G401 (cell line): ENCODE measurements at places on chromosomes 2 and 18. TPM values are rescaled to one million over a fixed set of nuclear protein-coding genes. Genes with fewer than 3 reads are reported as not detected.

DNA sequence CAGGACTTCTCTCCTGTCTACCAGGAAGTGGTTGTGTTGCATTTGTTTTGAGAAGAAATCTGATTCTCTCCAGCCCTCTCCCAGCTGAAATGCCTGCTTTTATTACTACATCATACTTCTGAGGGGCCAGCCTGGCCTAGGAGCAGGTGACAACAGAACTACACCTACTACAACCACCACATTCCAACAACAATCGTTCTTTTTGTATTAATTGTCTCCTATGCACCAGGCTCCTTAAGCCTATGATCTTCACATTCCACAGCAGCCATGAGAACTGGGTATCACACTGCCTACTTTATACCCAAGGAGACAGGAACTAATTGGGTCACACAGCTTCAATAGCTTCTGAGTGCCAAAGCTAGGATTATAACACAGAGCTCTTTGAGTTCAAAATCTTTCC lies 167.7 kb downstream of the TDRD15 start:
- no peak for DNase-seq

GYPC gene
- 32.9 and 37.1 TPM in 2 replicates for total RNA-seq

- no peak for DNase-seq
Measured at GRCh38 chr2:46849046-46849715, 66.4 kb downstream of the MCFD2 start.

DNA sequence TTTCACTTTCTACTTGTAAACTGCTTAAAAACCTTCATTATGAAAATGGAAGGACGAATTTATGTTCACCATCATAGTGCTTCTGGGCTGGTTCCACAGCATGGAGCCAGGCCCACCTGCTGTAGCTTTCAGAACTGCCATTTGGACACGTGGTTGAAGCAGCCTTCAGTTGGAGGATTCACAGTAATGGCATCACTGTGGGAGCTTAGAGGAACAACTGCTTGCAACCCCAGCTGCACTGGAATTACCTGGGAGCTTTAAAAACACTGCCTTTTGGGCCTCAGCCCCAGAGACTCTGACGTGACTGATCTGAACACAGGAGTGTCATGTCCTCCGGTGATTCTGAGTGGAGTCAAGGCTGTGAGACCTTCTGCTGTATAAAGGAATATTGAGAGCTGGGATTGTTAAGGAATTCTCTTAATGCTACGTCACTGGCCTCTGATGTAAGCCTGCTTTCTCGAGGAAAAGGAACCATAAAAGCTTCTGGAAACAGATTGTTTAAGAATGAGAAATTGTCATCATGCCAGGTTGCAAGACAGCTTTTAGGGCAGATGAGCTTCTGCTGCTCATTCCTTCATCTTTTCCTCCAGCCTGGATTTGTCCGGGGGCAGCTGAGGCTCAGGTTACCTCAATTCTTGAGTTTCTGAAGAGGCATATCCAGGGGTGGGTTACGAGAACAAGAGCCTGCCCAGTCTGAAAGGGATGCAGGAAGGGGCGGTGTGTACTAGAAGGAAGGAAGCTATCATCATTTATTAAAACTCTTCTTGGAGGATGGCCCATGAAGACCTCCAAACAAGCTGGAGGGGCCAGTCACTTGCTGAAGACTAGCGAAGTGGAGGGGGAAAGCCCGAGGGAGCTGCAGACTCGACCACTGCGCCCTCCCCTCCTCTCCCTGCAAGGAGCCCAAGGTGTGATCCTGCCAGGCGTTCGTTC lies 1.3 kb upstream of the IL1R1 start:
- no peak for DNase-seq

DNA sequence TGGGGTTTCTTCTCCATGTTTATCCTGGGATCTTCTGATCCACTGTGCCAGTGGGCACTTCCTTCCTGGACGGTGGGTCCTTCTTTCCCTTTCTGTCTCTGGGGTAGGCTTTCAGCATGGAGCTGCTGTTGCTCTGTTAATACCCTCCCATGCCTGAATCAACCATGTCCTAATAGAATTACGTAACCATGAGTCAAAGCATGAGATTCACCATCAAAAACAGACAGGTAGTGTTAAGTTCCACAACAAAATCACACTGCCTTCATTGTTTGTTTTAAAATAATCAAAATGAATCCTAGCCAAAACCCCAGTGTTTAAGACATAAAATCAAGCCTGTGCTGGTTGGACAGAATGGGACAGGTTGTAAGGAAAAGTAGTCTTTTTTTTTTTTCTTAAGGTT lies 37.5 kb downstream of the GNAL start:
- DNase-seq: no peak

DCDC2C gene
- total RNA-seq: not detected in 2 replicates

DNA sequence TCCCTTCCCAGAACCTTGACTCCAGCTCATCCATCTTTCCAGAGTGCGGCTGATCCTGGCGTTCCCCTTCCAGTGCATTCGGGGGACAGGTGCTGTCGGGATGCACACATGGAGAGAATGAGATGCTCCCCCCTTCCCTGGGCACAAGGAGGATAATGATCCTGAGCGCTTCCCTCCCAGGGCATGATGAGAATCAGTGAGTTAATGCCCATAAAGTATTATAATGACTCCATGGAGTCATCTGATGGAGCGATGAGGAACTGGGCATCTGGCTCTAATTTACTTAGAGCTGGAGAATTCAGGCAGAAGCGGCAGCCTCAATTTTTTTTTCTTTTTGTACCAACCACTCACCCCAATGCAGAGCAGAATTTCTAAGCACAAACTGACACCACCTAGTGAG lies 79.6 kb upstream of the SKOR2 start:
- no peak for DNase-seq

- DNase-seq: peak; percentile 63
Measured at GRCh38 chr2:221572821-221573429, 821 bp upstream of the EPHA4 start.

- no peak for DNase-seq
Measured at GRCh38 chr2:9909106-9909505, 42.4 kb upstream of the GRHL1 start.

- no peak for DNase-seq
Measured at GRCh38 chr2:226862623-226863022, 26.8 kb downstream of the RHBDD1 start.

RPRM gene
- 76.1 and 102 TPM in 2 replicates for total RNA-seq

DNA sequence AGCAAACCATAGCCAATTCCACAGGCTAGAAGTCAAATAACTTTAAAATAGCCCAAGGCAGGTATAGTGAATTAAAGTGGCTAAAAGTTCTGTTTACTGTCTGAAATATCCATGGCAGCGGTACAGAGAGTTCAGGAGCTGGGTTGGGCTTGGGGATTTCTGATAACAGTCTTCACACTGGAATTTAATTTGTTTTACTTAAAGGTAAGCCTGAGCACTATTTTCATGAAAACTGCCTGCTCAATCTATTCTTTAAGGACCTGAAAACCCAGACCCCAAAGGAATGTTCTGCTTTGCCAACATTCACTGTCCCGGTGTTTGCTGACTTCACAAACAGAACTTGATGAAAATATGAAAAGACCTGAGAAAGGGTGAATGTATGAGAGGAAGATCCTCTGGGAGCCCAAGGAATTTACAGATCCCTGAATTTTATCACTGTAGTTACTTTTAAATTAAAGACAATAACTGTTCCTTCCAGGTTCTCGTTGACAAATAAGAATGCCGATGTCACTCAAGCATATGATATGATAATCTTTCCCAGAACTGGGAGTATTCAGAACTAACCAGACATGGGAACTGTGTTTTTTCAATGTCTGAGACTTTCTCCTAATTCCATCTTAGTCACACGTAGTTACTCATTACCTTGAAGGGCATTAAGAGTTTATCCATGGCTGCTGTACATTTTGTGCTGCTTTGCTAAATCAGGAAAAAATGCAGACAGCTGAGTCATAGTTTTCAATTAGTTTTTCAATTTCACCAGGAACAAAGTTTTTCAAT lies 28.3 kb upstream of the ITGB6 start:
- no peak for DNase-seq

HNRNPA3 gene
- total RNA-seq: 30.9 and 48.1 TPM in 2 replicates

- peak; percentile 78 for DNase-seq
Measured at GRCh38 chr18:55287149-55287806, 300.7 kb downstream of the TCF4 start.

- DNase-seq: no peak
Measured at GRCh38 chr2:38301969-38302702, 74.9 kb downstream of the ATL2 start.

DNA sequence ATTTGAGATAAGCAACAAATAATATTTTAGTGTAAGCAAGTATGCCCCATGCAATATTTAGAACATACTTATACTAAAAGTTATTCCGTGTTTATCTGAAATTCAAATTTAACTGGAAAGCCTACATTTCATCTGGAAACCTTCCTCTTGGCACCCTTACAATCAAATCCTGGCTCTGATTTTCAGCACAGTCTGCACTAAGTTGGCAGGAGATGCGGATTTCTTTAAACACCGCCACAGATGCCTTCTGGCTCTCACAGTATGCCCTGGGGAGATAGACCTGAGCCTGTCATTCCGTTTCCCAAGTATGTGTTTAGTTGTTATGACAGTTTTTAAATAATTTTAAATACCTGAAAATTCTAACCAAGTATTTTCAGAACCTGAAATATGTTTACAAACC lies 7.3 kb upstream of the MLPH start:
- peak; percentile 85 for DNase-seq

FSIP2 gene
- not detected in 2 replicates for total RNA-seq

- DNase-seq: peak; percentile 46
Measured at GRCh38 chr2:111905990-111906735, 7.8 kb downstream of the MERTK start.

- DNase-seq: no peak
Measured at GRCh38 chr2:207045531-207045930, 106.2 kb downstream of the CPO start.

SERPINB3 gene
- not detected in 2 replicates for total RNA-seq

DNA sequence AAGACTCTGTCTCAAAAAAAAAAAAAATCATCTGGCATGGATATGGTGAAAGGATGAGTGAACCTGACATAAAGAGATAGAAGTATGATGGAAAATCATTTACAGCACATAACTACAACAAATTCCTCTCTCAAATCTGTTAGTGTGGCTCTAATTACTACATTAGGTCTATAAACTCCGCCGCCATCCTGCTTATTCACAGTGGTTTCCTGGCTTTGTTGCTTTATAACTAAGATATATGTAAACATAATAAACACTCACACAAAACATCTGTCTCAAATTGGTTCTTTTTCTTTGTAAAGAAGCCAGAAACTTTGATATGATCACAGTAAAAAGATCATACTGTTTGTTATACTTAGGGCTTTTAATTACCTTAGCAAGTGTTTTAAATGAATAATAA lies 412.6 kb upstream of the FAM98A start:
- no peak for DNase-seq

- DNase-seq: peak; percentile 75
Measured at GRCh38 chr2:204315236-204315662, 230.0 kb upstream of the PARD3B start.

ONECUT2 gene
- not detected in 2 replicates for total RNA-seq

UGT1A9 gene
- total RNA-seq: not detected in 2 replicates

DNA sequence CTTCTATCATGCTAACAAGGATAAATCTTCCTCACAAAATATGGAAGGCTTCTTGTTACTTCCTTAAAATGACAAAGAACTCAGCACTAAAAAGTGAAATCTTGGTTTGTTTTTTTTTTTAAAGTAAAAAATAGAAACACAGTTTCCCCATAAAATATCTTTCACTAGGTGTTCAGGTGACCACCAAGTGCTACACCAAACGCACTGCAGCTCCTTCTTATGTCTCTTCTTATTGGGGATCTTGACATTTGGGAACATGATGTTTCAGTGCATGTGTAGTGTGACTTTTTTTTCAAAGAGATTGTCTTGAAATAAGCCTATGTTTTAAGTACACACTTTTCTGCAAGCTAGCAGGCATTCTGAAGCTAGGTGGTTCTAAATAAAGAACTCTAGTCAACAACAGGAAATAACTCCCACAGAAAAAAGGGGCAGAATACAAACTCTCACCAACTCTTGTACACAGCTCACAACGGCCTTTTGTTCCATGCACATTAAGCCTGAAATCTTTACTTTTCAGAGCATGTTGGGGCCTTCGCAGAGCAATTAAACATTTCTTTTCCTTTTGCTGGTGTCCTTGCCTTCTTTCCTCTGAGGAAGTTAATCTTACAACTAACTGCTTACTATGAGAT lies 13.2 kb upstream of the SERTAD2 start:
- no peak for DNase-seq

- no peak for DNase-seq
Measured at GRCh38 chr2:62768615-62769014, 63.1 kb downstream of the EHBP1 start.

DYNAP gene
- not detected in 2 replicates for total RNA-seq
